ENCODE measurements at places on chromosomes 2 and 18. TPM values are rescaled to one million over a fixed set of nuclear protein-coding genes. Genes with fewer than 3 reads are reported as not detected.

DNA sequence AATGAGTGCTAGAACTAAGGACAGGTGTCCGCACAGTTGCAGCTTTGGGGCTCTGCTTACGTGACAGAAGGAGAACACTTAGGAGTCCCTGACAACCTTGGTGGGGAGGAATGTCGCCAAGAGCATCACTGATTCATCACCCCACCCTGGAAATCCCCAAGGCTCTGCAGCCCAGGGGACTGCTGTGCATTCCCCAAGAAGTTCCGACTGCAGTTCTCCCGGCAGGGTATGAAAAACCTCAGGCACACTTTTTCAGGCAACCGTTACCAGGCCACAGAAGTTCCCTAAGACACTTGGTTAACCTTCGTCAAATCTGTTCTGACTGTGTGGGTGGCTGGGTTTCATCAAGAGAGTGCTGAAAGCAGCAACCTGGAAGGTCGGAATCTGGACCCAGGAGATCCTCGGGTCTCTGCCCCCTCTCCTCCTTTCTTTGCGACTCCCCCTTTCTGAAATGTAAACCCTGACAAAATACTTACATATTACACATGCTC, 192.1 kb upstream of the CXCR4 start:
- no peak for DNase-seq

DNA sequence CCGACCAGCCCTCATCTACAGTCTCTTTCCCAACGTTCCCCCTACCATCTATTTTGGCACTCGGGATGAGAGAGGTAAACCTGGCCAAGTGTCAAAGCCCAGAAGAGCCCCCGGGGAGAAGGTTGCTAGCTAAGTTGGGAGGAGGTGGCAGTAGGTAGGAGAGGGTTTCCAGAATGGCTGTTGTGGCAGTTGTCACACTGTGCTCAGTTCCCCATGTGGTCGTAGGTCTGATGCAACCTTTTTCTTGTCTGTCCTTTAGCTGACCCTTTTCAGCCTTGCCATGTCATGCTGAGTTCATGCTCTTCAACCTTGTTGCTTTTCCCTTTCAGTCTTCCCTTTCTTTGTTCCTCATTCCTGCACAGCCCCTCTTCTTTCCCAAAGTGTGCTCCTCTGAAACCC, 34.5 kb downstream of the TTLL4 start:
- DNase-seq, result no peak

DNA sequence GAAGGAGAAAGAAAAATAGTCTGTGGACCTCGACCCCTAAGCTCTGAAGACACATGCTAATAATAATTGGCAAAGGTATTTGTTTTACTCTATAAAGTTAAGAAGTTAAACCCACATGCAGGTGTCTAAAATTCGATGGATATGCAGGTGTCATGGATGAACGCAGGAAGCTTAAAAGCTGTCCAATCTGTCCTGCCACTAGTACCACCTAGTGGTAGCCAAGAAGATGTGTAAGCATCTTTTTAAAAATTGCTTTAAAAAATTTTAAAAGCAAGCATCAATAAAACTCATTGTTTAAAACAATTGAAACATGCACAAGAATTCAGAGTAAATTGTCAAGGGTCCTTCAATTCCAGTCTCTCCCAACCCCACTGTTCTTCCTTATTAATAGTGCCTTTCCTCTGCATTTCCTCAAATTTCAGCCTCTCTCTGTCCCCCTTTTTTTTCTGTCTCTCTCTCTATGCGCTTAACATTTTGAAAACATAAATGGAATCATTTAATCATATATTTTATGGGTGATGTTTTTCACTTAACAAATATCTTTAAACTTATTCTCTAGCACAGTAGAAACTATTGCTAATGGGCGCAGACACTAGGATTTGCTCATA, 30.6 kb upstream of the PPP3R1 start:
- no peak for DNase-seq

- no peak for DNase-seq
These were observed 15.1 kb downstream of the GRHL1 start for GRCh38 chr2:9966491-9967022.

- no peak for DNase-seq
These were observed 35.5 kb downstream of the ITGA6 start for GRCh38 chr2:172462849-172463381.

GRCh38 chr18:32208023-32208422, 18.2 kb downstream of the MEP1B start:
- no peak for DNase-seq

DNA sequence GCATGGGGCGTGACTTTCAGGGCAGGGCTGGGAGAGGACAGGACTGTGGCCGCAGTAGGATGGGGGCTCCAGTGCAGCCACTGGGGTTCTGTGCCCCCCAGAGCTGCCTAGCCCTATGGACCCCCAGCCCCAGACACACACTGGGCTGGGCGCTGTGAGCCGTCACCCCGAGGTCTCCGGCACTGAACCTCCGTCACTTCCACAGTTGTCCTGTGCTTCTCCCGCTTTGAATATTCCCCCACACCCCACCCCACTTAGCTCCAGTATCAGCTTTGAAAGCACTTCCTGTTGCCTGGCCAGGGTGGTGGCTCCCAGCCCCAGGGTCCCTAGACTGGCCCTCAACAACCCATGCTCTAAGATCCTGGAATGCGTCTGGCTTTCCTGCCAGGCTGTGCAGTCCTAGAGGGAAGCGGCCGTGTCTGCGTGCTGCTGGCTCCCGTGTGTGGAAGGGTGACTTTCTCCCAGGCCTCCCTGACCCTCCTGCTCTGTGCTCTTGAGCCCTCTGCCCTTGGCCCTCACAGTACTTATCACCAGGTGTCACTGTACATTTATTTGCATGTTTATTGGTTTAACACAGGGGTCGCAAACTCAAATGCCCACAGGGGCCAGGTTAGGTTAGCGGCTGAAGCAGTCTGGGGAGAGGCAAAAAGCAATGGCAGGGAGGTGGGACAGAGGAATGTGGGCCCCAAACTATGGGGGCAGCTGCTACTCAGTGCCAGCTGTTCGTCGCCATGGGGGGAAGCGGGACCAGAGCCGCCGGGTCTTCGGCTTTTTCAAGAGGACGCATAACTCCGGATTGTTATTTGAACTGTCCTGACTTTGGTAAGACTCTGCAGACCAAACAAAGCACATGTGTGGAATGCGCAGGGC, 9.9 kb downstream of the OBSL1 start:
- DNase-seq, result no peak

GRCh38 chr2:24917731-24918325, 2.2 kb downstream of the ADCY3 start:
- DNase-seq, result no peak

- DNase-seq, result no peak
These were observed 934 bp downstream of the MYO5B start for GRCh38 chr18:50193796-50194630.

GRCh38 chr2:9892236-9892635, 49.0 kb downstream of the TAF1B start:
- no peak for DNase-seq

DNA sequence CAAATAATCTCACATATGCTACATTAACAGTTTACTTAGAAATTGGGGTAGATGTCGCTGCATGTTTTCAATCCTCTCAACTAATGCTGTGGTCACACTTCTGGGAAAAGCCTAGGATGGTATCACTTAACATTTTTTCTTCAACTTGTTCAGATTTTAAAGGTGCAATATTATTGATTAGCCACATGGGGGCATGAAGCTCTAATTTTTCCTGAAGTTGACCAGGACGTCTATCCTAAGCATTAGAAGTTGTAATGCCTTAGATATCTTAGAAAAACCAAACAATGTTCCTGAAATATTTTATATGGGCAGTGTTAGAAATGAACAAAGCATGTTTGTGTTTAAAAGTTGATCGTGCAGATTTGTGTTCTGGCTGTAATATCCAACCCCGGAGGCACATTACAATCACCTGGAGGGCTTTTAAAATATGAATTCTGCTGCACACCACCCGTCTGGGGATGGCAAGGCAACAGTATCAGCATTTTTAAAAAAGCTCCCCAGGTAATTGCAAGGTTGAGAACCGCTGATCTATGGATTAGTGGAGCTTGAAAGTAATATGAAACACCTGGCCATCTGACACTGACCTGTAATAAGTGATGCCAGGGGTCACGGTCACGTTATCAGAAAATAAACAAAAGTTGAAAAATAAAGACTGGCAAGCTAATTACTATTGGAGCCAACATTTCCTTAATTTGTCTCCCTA, 100.5 kb upstream of the LMAN1 start:
- DNase-seq, result no peak

- DNase-seq, result no peak
These were observed 61.4 kb downstream of the NDUFA10 start for GRCh38 chr2:239963646-239964205.

DNA sequence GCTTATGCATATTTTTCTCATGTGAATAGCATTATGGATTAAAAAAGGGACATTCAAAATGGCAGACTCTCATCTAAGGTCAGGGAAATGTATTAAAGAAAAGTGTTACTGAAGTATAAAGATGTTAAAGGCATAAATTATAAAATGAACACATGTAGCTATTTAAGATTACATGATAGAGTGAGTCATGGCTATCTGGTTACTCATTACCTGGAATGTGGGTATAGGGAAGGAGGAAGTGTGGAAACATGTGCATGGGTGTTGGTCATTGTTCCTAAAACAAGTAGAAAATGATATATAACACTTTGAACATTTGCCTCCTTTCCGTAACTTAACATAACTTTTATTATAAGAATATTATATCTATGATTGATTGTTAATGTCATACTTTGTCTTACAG, 66.4 kb downstream of the MYO1B start:
- DNase-seq, result no peak

DNA sequence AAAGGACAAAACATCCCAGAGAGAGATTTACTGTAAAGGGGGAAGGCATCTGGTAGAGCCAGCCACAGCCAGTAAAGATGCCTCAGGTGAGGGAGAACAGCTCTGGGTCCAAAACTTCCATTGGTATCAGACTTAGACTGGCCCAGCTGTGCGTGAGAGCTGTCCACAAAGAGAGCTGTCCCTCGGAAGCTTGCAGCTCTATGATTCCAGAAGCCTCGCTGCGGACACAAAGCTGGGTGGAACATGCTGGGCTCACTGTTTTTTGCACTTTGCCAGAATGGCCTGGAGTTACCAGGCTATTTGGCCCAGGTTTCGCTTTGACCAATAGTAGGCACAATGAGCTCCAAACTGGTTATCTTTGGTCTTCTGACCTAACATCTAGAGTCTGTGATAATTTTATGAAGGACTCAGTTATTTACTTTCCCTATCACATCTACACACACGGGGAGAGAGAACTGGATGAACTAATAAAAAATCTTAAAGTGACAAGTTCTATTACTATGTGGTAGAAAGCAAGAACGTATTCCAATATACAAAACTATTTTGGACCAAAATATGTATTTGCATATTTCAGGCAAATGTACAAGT, 101.9 kb downstream of the DNER start:
- no peak for DNase-seq

- DNase-seq, result no peak
These were observed 16.5 kb downstream of the BOK start for GRCh38 chr2:241574911-241575623.

DNA sequence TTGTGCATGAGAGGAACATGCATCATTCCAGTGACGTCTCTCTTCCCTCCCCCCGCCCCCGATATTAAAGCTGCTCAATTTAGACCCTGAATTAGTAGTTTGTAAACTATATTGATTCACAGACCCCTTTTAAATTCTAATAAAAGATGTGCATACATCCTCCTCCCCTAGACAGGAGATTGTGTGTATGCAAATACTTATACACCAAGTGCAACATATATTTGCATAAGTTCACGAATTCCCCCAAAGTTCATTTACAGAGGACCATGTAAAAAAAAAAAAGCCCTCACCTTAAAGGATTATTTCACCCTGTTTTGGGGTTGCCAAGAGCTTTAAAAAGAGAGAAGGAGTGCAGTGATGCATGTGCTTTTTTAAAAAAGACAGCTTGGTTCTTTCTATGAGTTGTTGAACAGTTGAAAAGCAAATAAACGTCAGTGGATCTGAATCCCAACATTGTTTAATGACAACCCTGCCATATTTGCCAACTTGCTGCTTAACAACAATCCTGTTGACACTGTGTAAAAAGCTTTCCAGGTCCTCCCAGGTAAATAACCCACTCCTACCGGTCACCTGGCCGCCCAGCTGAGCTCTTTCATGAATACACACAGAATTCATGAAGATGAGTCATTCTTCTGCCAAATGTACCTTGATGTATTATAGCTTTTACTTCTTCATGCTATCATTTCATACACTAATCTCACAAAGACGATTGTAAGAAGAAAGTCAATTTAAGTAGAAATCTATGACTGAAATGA, 211.5 kb downstream of the IKZF2 start:
- DNase-seq, result no peak

DNA sequence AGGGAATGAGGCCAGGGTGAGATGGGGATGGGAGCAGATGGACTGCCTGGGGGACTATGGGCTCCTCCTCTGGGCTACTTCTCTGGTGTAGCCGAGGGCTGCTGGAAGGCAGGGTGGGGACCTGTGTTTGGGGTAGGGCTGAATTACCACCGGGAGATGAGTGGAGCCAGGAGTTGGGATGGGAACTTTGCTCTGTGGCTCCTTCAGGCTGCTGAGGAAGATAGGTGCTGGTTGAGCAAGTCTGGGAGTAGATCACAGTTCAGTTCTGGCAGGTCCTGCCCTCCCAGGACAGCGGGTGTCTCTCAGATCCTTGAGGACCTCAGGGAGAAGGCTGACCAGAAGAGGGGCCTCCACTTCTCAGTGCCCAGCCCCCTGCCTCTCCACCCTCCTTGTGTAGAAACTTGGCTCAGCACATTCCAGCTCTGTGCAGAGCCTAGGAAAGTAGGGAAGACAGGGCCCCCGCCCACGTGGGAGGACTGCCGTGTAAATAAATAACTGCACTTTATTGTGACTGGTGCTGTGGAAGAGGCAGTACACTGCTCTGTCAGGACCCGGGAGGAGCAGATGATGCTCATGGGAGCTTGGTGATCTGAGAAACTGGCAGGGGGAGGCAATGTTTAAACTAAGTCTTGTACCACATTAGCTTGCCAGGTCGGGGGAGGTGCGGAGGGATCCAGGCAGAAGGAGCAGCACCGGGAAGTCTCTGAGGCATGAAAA, 15.3 kb downstream of the TET3 start:
- no peak for DNase-seq

DNA sequence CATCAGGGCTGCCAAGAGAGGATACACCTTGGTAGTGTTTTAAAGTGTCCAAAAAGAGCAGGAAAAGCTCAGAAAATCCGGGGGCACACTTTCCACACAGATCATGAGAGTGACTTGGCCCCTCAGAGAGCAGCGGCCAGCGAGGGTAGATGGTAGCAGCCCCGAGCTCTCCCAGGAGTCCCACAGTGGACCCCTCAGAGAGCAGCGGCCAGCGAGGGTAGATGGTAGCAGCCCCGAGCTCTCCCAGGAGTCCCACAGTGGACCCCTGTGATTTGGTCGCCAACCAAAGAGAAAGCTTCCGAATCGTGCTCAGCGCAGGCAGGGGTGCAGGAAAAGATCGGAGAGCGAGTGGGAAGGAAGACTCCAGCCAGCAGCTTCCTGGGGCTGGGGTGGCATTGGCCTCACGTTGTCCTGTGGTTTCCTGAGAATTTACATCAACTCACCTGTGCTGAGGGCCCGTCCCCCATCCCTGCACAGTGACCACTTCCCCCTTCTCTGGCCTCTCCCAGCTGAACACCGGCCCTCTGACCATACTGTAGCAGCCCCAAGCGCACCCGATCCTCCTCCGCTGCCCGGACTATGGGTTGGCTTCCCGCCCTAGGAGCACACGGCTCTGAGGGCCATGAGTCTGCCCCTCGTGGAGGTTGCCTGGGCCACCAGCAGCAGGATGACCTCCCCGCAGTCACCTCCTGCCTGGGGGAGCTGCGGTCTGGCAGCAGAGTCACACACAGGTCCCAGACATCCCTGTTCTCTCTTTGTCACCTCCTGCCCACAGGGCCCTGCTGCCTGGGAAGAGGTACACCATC, 33.7 kb downstream of the MTERF4 start:
- DNase-seq, result peak; percentile 83

Gene CGREF1
- total RNA-seq, result 0.92 TPM

Gene MSTN
- 0.42 TPM for total RNA-seq

Gene C18orf54
- total RNA-seq, result 0.99 TPM

Gene MDH1B
- total RNA-seq, result 0.42 TPM
